ENCODE measurements at places on chromosomes 13 and 19.

GRCh38 chr19:1118999-1119398 is 15.2 kb downstream of the GPX4 start:
- no peak for DNase-seq

GRCh38 chr13:40116008-40116407 is 460.5 kb downstream of the COG6 start:
- no peak for DNase-seq

DNA sequence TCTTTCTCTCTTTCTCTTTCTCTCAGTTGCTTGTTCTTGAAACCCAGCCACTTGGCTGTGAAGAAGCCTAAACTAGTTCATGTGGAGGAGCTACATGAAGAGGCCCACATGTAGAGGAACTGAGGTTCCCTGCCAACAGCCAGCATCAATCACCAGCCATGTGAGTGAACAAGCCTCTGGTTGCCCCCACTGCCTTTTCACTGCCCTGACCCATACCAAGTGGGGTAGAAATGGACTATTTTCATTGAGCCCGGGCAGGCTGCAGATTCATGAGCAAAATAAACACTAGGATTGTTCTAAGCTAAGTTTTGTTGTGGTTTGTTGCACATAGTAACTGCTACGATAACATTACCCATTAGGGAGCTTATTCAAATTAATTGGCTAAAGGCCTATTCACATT is 78.7 kb upstream of the FAM216B start:
- DNase-seq = no peak

DNA sequence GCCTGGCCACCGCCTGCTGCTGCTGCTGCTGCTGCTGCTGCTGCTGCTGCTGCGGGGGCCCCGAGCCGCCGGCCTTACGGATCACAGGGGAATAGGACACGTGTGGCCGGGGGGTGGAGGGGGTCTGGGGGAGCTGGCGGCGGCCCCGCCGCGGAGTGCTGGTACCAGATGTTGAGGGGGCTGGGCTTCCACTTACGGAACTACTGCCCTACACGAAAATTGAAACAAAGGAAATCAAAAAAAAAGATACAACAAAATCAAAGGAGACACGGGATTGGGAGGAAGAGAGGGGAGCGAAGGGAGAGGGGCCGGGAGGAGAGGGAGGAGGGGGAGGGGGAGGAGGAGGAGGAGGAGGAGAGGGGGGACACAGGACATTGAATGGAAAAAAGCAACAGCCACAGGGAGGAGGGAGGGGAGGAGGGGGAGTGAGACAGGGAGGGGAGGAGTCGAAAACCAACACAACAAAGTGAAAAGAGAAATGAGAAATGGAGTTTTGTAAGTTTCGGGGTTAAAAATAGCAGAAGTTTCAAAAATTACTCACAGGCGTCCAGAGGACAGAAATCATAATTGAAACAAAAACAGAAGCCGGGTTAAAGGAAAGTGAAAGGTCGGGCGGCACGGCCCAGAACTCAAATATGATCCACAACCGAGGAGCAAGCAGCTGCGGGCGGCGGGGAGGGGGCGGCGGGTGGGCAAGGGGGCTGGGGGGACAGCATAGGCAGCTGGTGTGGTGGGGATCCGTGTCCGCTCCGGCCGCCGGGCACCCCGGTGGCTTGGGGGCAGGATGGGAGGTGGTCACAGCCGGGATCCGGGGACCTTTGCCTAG is 57.8 kb downstream of the IER2 start:
- no peak for DNase-seq

DNA sequence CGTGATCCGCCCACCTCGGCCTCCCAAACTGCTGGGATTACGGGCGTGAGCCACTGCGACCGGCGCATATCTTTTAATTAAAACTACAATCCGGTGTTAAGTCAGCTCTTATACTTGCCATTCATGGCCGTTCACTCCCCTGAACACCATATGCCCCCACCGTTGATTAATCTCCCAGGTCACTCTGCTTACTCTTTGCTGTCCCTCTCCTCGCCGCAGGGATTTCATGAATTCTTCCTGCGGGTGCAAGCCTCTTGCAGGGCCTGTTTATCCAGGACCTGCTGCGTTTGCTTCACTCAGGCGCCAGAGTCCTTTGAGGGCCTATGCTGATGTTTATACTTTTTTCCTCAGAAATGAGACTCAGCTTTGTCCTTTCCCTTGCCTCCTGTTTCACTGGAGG is 996 bp downstream of the ERVV-2 start:
- DNase-seq = no peak

DNA sequence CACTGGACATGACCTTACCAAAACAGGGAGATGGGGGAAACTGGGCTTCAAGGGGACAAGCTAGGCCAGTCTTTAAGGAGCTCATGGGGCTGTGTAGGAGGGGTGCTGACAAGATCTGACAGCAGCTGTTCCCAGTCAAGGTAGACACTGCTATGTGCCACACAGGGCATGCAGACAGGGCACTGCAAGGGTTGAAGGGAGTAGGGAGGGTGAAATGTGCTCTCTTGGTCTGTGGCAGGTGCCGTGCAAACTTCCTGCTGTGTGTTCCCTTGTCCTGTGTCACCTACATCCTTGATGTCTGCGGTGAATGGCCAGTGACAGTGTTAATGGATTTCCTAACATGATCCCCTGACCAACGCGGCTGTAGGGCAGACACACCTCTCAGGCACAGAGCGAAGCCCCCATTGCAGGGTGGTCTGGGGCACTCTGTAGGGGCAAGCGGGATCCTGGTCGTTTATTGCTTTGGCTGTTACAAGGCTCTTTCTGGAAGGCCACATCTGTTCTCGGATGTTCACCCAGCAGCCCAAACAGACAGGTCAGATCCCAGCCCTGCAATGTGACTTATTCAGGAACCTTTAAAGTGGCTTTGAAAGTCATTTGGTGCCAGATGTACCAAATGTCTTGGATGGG is 199.5 kb upstream of the ZNF536 start:
- DNase-seq = no peak

DNA sequence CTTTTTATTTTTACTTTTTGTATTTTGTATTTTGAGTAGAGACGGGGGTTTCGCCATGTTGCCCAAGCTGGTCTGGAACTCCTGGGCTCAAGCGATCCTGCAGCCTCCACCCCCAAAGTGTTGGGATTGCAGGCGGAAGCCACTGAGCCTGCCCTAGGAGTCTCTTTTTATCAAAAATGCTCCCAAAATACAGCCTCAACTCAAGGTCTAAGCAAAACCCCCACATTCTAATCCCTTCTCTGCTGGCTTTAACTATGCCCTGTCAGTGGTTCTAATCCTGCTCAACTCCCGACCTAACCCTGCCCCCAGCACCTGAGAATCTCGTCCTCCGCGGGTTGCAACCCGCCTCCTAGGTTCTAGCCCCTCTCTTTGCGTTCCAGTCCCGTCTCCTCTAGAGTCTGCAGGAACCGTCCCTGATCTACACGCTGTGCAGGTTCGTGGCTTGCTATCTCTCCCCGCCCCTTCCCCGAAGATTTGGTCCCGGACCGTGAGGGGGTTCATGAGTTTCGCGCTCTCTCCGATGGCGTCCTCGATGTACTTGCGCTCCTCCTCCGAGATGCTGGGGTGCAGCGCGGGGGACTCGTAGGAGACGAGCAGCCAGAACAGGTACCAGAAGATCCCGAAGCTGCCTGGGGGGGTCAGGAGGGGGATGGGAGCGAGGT is 8.0 kb downstream of the SLC17A7 start:
- no peak for DNase-seq

DNA sequence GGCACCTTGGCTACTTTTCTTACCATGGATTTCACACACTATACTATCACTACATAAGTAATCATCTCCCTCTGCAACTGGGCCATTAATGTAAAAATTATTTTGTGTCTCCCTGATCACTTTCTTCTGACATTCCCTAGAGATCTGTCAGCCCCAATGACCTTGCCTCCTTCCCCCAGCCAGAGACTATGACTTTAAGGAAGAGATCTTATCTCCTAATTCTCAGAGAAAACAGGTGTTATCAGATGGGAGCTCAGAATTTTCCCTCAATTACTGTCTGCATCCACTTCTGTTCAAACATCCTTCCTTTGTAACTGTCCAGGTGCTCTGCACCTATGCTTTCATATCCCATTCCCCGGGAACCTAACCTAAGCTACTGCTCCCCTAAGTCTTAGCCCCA is 397.5 kb downstream of the DIAPH3 start:
- no peak for DNase-seq

GRCh38 chr13:73703606-73704005 is 430.6 kb downstream of the KLF12 start:
- no peak for DNase-seq

GRCh38 chr13:49373716-49374115 is 70.1 kb downstream of the CAB39L start:
- no peak for DNase-seq

- DNase-seq = no peak
These were observed 404.7 kb downstream of the IRS2 start for GRCh38 chr13:109381546-109382180.
